ENCODE measurements at places on chromosomes 12 and 14. TPM values are rescaled to one million over a fixed set of nuclear protein-coding genes. Genes with fewer than 3 reads are reported as not detected.

DNA sequence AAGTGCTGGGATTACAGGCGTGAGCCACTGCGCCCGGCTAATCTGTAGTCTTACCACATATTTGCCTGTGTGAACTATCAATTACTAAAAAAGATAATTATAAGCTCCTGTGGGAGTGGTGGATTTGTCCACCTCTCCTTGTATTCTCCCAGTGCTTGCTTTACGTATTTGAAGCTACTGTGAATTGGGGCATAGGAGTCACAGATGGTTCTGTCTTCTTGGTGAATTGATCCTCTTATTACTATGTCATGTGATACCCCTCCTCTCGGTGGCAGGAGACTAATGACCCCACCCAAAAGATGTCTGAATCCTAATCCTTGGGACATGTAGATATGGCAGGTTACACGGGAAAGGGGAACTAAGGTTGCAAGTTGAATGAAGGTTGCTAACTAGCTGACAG lies 11.8 kb downstream of the GPR132 start:
- DNase-seq: no peak

The TDRD9 gene
- 3.2 TPM for total RNA-seq

- no peak for DNase-seq
These were observed 236.1 kb upstream of the DIO2 start for GRCh38 chr14:80447392-80447791.

The CCDC197 gene
- not detected for total RNA-seq

The SLC22A17 gene
- 28.4 TPM for total RNA-seq

- DNase-seq: no peak
These were observed 9.2 kb upstream of the APOLD1 start for GRCh38 chr12:12776261-12776660.

GRCh38 chr12:39272871-39273655 lies 169.9 kb downstream of the KIF21A start:
- no peak for DNase-seq

- DNase-seq: no peak
These were observed 21.3 kb downstream of the ACTN1 start for GRCh38 chr14:68957775-68958174.

The RPS6KA5 gene
- 30.8 TPM for total RNA-seq

DNA sequence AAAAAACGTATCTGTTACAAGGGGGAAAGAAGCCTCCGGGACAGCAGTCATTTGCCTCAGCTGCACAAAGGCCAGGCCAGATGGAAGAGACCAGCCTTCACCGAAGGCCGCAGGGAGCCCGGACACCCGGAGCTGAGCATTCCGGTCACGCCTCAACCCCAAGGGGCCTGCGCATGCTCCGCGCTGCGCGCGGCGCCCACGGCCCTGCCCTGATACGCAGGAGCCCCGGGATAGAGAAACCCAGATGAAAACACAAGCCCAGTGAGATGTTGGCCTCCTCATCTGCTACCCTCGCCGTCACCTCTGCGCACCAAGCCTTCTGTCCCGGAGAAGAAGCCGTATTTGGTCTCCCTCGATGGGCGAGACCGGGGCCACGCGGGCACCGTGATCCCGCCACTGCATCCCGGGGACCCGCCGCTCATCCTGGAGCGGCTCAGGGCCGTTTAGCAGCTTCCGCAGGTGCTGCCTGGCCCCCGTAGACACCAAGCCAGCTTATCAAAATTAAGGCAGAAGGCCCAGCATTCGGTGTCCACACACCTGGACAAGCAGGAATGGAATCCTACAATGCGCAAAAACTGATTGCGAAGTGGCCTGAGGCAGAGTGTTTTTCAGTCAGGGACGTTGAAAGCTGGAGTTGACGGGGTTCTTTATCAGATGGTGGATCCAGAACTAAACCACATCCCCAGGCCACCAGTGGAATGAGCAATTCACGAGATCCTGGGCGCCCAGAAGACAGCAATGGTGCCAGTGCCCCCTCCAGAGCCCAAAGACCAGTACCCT lies 2.6 kb downstream of the OR8S1 start:
- no peak for DNase-seq

DNA sequence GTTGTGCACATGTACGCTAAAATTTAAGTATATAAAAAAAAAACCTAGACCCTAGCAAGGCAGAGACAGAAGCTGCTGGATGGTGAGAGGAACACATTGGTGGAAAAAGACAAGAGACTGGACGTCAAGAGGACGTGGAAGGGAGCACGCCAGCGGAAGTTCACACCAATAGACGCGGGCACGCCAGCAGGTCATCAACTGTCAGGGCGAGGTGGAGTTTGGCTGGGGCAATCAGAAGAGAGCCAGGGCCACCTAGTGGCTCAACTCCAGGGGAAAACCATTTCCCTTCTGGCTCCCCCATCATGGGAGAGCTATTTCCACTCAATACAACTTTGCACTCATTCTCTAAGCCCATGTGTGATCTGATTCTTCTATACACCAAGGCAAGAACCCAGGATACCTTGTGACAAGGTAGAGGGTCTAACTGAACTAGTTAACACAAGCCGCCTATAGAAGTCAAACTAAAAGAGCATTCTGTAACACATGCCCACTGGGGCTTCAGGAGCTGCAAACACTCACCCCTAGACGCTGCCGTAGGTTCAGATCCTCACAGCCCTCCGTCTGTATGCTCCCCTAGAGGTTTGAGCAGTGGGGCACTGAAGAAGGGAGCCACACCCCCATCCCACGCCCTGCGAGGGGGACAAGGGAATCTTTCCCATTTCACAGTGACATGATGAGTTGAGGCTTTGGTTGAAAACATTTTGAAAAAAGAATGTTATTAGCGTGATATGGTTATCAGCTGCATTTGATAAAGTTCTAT lies 702.7 kb downstream of the TMTC2 start:
- no peak for DNase-seq

The KLHL42 gene
- total RNA-seq: 66.1 TPM

- no peak for DNase-seq
These were observed 14.0 kb downstream of the BRF1 start for GRCh38 chr14:105286759-105287144.

DNA sequence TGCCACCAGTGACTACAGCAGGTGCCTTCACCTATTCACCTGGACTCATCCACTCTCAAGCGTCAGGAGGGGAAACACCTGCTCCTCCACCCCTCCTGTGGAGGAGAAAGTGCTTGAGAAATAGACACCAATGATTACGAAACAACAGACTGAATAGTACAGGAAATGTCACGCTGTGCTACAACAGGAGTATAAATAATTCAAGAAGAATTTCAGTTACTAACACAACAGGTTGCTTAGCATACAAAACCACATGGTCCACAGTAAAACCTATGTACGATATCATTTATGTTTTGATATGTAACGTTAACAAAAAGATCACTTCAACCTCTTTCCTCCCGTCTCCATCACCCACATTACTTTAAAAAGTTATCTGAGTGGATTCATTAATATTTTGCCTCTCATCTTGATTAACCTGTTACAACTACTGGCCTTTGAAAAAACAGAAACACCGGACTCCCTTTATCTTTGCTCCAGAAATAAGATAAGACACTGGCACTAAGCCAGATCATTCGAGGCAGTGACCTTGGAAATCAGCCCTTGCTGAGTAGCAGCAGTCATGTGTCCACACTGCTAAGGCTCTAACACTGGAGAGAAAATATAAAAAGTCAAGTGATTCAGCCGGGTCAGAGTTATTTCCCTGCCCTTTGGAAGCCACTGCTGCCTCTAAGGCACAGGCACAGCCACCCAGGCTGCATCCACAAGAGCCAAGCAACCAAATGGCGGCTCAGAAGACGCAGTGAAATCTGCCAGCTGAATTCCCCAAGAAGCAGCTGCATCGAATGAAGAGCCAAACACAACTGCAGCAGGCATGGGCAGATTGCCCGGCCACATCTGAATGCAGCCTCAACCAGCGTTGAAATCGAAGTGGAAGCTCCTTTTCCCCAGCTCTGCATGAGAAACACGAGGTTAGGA lies 40.9 kb downstream of the NT5DC3 start:
- no peak for DNase-seq

DNA sequence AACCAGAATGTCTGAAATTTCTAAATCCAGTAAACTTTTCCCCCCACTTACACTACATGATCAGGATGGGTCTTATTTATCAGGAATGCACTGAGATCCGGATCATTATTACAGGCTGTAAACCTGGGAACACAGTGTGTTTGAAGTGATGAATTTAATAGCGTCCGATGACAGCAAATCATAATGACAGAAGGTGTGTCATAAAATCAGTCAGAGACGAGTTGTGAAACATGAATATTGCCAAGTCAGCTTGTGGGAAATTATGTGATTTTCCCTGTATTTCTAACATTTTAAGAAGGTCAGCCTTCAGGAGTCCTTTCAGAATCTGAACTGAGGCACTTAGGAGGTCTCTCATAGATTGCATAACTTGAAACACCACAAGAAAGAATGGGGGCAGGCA lies 36.7 kb downstream of the RERG start:
- no peak for DNase-seq

GRCh38 chr12:112837629-112838197 lies 46.2 kb downstream of the RPH3A start:
- no peak for DNase-seq

The NEMF gene
- total RNA-seq: 40.6 TPM

DNA sequence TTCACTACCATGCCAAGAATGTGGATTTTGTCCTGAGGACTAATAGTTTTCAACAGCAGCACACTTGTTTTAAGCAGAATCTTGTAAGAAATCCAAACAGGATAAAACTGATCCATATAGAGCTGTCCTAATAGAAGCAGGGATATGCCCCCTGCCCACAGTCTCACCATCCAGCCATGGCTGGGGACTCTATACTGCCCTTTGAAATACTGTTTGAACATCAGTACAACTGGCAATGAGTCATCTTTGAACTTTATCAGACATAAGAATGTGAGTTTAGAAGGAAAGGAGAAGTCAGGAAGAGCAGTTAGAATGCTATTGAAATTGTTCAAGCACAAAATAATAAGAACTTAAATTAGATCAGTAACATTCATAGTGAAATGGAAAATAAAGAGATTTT lies 3.8 kb upstream of the C12orf42 start:
- DNase-seq: no peak

DNA sequence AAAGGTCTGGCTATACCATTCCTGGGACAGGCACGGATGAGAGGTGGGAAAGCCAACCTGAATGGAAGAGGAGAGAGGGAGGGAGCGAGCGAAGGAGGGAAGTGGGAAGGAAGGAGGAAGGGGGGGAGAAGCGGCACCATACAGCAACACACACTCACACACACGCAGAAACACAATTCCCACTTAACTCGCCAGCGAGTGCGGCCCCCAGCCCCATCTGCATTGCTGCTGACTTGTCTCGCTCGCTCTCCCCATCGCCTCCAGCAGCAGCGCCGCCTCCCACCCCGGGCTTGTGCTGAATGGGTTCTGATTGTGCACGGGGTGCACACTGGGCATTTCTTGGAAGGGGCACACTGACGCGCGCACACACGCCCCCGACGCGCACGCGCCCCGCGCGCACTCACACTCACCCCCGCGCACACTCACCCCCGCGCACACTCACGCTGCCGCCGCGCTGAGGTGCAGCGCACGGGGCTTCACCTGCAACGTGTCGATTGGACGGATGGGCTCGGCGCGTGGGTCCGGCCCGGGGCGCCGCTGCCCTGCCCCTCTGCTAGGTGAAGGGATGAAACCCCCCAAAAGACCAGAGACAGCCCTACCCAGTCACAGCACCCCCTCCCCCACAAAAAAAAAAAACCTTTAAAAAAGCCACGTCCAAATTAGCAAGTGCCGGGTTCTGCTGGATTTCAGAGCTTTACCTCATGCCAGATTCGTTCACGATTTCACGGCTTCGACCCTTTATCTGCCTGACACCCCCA lies 685 bp downstream of the GRIN2B start:
- DNase-seq: no peak

DNA sequence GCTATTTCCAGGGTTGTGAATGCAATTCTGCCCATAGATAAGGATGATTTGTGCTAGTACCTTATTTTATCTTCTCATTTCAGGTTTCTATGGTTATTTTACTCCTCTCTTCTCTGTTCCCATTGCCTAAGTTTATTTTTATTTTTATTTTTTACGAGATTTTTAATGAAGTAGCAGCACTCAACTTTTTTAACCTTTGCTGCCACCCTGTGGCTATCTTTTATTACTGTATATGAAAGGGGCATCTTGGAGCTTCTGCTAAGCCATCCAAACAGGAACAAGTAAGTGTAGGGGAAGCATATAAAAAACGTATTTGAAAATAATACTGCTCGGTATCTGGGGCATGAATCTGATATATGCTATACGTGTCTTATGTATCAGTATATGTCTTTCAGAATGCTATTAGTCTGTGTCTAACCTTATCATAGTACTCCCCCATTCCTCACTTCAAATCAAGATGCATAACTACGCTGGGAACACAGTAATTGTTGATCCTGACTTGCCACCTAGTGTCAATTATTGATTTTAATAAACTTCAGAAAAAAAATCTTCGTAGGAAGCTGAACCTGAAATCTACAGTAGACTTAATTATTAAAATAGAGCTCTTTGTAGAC lies 60.3 kb downstream of the KLRG1 start:
- no peak for DNase-seq

- DNase-seq: no peak
These were observed 1.3 kb downstream of the RNASE6 start for GRCh38 chr14:20782280-20782890.

DNA sequence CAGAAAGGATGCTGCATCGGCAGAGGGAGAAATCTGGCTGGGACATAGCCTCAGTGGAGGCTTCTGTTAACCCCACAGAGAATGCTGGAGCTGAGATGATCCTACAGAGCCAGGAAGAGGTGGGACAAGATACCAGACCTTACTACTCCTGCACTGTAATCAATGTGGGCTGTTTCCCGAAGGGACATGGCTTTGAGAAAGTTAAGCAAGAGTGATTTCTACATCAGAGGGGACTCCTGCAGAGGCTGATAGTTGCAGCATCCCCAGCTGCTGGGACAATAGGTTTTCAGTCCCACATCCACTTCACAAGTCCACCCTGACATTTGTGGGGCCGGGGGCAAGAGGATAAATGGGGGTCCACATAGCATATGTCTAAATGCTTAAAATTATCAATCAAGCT lies 22.5 kb upstream of the CMKLR1 start:
- no peak for DNase-seq

The SERPINA3 gene
- total RNA-seq: 284 TPM

GRCh38 chr12:122058549-122059149 lies 19.9 kb upstream of the MLXIP start:
- no peak for DNase-seq

GRCh38 chr14:34642595-34642994 lies 12.6 kb upstream of the SNX6 start:
- DNase-seq: no peak

GRCh38 chr12:101552277-101552676 lies 42.5 kb upstream of the MYBPC1 start:
- DNase-seq: no peak

DNA sequence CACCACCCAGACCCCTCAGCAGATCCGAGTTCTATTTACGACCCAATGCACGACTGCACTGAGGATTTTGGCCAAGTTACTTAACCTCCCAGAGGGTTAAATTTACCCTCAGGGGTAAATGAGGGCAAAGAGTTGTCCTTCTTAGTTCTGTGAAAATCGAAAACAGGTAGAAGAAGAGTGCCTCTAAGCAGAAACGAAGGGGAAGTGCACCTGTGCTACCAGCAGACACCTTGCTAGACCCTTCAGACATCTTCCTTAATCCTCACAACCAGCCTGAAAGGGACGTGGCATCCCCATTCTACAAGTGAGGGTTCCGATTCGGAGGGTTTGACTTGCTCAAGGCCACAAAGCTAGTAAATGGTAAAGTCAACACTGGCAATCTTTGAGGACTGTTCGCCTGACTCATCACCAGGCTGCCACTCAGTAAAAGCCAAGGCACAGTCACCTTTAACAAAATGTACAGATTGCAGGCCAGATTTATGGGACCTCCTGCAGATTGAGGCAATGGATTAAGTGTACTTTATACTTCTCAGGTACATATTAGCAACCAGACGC lies 1.6 kb downstream of the GSG1 start:
- peak; percentile 91 for DNase-seq

The CSAD gene
- 10.8 TPM for total RNA-seq

The CCDC177 gene
- not detected for total RNA-seq

Data from esophagus muscularis mucosa (tissue), 4 donors.